ENCODE measurements at places on chromosomes 12 and 14.

DNA sequence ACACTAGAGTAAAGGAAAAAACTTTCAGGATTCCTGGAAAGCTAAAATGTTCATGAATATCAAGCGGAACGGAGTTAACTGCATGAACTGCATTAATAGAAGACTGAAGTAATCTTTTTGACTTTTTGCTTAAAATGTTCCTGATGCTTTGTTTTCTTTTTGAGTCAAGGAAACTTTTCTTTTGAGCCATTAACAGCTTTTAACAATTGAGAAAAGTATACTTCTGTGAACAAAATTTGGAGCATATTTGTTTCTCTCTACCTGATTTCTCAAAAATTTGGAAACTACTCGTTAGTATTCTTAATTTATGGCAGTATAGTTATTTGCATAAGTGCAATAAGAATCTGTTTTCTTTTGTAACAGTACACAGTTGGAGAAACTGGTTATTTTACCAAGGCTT, 78.5 kb downstream of the CALM1 start:
- H3K4me1 ChIP-seq, result no peaks in the 10 kb centered on the region
- H3K27me3 ChIP-seq, result peaks cover 16% of the 10 kb centered on the region
- H3K27ac ChIP-seq, result no peak overlapping the region
- no peak overlapping the region for H3K4me3 ChIP-seq

DNA sequence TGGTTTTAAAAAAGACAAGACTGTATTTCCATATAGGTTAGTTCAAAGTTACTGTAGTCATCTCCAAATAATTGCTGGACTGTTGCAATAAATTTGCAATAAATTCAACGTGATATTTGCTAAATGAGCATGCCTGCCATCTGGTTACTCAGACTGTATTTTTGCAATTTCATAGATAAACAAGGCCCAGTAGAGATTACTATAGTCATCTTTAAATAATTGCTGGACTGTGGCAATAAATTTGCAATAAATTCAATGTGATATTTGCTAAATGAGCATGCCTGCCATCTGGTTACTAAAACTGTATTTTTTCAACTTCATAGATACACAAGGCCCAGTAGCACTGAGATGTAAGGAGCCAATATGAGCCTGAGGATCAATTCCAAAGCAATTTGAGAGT, 5.6 kb downstream of the NTN4 start:
- peaks cover 70% of the 10 kb centered on the region for H3K27me3 ChIP-seq
- DNase-seq, result no peak
- no peak overlapping the region for H3K27ac ChIP-seq
- peaks cover 4% of the 10 kb centered on the region for H3K4me1 ChIP-seq
- H3K4me3 ChIP-seq, result no peak overlapping the region
- no peaks in the 10 kb centered on the region for H3K36me3 ChIP-seq

GRCh38 chr12:20560935-20561334, 134.2 kb upstream of the SLCO1C1 start:
- no peaks in the 10 kb centered on the region for H3K27me3 ChIP-seq
- H3K36me3 ChIP-seq, result no peaks in the 10 kb centered on the region
- H3K4me1 ChIP-seq, result no peaks in the 10 kb centered on the region
- no peak for DNase-seq

DNA sequence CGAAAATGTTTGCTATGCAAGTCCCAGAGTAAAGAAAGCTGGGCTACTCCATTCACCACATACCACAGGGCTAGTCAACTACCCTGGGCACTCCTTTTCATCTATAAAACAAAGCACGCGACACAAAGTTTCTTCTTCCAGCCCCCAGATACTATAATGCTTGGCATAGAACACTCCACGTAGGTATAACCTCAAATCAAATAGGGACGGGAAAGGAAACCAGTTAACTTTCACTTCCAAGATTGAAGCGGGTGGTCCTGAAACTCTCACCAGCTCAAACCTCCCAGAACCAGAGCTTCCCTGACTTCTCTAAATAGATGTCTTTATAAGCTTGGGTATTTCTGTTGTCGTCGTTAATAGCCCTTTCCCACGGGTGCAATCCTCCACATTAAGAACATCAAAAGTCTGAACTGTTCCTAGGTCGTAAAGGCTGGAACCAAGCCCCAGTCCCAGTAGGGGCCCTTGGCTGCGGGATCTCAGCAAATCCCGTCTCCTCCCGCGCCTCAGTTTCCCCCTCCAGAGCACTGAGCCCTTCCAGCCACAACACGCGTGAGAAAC, 647 bp downstream of the LGMN start:
- H3K27ac ChIP-seq, result no peak overlapping the region
- H3K4me1 ChIP-seq, result peaks cover 31% of the 10 kb centered on the region
- DNase-seq, result no peak

DNA sequence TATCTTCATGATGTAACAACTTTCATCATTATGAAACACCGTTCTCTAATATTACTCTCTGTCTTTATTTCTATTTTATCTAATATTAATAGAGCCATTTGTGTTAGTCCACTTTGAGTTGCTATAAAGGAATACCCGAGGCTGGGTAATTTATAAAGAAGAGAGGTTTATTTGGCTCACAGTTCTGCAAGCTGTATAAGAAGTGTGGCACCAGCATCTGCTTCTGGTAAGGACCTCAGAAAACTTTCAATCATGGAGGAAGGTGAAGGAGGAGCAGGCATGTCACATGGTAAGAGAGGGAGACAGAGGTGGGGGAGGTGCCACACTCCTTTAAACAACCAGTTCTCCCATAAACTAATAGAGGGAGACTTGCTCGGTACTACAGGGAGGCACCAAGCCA, 25.1 kb downstream of the BORCS5 start:
- H3K36me3 ChIP-seq, result peaks cover 51% of the 10 kb centered on the region
- H3K4me1 ChIP-seq, result peaks cover 81% of the 10 kb centered on the region
- no peak overlapping the region for H3K4me3 ChIP-seq
- DNase-seq, result no peak
- no peaks in the 10 kb centered on the region for H3K27me3 ChIP-seq
